Fibroblast of the conjunctiva (primary cell): ENCODE measurements at places on chromosomes 16 and 17.

- DNase-seq = no peak
Measured at GRCh38 chr16:75237398-75238131, 13.9 kb downstream of the BCAR1 start.

DNA sequence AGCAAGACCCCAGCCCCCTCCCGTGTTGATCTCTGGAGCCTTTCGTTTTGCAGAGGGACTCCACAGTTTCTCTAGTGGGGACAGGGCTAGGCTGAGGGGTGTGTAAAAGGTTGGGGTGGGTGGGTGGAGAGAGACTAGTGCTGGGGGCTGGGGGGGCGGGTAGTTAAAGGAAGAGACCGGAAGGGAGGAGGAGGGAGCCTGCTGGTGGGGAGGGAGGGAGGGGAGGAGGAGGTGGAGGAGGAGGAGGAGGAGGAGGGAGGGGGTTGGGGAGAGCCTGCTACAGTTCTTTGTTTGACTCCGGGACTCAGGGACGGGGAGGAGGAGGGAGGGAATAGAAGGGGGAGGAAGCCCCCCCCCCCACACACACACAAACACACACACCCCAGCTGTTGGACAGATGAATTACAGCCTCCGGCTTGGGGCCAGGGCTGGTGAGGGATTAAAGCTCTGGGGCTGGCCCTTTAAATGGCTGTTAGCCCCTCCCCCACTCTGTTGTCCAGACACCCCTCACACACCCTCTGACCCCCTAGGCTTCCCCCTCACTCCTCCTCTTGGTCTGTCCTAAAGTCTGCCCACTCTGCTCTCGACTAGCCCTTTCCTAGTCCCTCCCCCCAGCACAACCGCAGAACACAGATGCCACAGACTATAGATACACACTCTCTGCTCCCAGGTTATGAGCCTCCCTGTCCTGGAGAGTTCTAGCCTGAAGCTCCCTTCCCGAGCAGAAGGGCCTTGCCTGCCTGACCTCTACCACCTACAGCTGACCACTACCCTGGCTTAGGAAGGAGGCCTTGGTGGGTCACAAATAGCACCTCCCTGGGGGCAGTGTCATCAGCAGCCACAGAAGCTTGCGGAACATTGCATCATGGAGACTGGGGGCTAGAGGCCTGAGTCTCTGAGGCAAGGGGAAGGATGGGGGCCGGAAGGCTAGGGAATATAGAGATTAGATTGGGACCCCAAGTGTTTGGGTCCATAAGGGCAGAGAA is 4.4 kb downstream of the KDM6B start:
- DNase-seq = peak; percentile 69

- DNase-seq = peak; percentile 67
Measured at GRCh38 chr16:23434380-23434779, 18.6 kb downstream of the COG7 start.

DNA sequence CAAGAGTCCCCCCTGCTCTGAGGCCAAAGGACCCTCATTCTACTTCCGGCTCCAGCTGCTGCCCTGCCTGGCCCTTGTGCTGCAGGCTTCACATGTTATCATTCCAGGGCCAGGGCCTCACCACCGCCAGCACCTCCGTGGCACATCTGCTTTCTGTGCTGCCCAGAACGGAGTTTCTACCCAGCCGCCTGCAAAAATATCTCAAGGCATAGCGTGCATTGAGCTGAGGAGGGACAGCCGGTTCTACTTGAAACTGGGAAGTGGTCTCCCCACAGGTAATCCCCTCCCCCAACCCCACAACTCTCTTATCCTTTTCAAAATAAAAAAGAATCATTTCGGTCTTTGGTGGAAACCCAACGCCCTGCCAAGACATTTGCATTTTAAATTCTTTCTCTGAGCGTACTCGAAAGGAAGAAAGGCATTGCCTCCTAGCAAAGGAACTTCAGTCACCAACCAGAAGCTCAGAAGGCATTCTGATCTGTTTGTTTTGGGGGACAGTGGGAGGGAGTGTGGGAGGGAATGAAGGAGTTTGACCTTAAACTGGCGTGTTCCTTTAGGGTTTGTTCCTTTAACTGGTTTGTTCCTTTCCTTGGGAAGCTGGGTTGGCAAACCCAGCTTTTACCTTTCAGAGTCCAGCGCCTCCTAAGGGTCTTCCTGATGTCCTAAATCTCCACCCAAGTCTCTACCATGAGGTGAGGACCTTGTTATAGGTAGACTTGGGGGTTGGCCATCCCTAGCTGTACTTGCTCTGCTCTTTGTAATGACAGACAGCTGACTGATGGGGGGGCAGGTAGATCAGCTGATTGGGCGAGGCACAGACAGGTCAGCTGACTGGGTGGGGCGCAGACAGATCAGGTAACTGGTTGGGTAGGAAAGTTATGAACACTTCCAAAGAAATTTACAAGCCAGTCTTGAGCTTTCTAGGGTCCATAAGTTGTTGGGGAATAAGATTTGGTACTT is 33.4 kb upstream of the PIK3R6 start:
- DNase-seq = no peak

GRCh38 chr17:31579265-31579664 is 187.8 kb downstream of the RAB11FIP4 start:
- no peak for DNase-seq

DNA sequence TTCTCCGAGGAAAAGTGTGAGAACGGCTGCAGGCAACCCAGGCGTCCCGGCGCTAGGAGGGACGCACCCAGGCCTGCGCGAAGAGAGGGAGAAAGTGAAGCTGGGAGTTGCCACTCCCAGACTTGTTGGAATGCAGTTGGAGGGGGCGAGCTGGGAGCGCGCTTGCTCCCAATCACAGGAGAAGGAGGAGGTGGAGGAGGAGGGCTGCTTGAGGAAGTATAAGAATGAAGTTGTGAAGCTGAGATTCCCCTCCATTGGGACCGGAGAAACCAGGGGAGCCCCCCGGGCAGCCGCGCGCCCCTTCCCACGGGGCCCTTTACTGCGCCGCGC is at the start of gene ERBB2:
ERBB2 (plus strand) TSS at position 247 of the 330 bp plus-strand sequence. CDS start 175 bp downstream, outside the sequence.
- peak; percentile 55 for DNase-seq
